ENCODE measurements at places on chromosomes 4 and X.

DNA sequence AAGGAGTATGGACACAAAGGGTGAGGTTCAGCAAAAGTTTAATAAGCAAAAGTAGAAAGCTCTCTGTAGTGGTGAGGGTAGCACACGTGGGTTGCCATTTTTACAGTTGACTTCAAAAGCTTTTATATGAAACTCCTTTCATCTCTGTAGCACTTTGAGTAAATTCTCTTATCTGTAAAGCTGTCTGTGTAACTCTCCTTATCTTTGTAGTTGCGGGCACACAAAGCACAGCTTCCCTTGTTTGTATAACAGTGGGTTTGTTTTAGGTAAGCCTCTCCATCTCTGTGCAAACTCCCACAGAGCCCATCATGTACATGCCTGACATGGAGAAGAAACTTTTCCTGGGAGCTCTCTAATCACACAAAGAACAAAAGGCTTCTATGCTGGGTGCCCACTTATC, 325.9 kb upstream of the PABPC5 start:
- no peak for DNase-seq

DNA sequence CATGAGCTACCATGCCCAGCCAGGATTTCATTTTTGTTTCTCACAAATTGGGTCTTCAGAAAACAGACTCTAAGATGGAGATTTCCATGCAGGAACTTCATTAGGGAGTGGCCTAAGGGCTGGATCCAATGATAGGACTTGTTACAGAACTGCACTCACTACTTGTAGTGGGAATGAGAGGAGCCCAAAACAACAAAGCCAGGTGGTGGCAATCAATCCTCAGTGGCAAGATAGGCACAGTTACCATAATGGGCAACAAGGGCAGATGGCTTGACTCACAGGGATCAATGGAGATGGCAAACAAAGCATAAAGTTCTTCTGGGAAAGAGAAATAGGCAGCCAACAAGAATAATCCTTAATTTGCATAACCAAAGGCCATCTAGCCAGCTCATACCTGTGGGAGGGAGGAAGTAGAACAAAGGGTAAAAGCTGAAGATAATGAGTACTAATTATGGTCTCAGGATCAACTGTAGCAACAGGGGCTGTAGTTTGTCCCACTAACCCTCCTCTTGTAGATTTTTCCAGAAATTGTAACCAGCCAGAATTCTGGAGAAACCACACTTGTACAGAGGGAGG, 72.8 kb upstream of the MAPK10 start:
- no peak for DNase-seq

- no peak for DNase-seq
Observed at GRCh38 chr4:127238956-127239475, 393.7 kb upstream of the INTU start.

DNA sequence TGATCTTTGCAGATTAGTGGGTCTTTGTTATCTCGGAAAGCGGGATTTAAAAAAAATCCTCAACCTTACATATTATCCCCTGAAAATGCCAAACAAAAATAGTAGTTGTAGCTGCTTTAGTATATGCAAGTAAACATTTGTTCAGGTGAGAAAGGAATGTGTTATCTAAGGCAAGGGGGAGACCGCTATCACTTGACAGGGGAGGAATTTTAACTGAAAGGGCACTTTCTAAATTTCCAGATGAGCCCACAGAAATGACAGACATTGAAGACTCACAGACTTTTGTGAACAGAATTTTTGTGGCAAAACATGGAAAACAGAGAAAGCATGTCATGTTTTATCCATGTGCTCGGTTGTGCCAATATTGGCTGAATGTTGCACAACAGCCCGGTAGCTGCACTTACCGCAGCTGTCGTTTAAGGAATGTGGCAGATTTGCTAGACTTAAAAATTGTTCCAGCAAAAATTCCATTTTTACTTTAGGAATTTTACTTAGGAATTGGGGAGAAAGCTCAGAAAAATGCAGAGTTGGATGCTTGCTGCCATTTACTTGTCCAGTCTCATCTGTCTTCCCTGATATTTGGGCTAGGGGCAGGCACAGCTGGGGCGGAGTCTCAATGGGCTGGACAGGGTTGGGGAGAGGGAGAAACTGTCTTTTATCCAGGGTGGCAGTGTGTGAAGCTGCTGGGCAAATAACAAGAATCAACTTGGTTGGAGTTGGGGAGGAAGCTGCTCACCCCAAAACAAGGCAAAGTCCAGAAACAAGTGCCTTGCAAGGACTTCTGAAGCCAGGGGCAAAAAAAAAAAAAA, 94.6 kb upstream of the RPS6KA3 start:
- DNase-seq = no peak

DNA sequence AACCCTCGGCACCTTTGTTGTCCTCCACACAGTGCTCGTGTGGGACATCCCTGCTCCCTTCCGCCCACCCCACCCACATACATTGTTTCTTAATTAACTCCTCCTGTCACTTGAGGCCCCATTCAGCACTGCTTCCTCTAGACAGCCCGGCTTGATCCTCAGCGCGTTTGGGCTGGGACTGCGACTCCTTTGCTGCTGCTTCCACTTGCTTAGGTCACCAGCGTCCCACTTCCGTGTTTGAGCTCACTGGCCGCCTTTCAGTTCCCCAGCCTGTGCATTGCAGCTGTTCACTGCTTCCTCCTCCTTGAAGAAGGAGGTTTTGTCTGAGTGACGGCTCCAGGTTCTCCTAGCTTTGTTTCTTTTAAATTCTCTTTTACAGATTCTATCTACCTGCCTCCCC, 16.1 kb downstream of the RNF4 start:
- DNase-seq = peak; percentile 68

DNA sequence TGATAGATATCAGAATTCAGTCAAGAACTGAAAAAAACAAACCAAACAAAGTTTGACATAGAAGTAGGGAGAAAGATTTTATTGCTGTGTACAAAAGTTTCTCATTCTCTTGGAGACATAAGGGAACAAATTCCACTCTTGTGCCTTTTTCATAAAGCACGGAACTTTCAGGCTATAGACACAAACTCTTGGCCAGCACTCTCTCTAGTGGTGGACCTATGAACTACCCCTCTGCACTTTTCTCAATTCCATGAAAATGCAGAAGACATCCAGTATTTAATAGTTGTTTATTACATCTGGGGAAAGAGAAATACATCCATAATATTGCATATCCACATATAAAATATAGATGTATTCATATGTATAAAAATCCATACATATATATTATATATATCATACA, 291.6 kb upstream of the HS3ST1 start:
- DNase-seq = no peak

GRCh38 chrX:70592091-70592490, 147.5 kb downstream of the DLG3 start:
- no peak for DNase-seq

DNA sequence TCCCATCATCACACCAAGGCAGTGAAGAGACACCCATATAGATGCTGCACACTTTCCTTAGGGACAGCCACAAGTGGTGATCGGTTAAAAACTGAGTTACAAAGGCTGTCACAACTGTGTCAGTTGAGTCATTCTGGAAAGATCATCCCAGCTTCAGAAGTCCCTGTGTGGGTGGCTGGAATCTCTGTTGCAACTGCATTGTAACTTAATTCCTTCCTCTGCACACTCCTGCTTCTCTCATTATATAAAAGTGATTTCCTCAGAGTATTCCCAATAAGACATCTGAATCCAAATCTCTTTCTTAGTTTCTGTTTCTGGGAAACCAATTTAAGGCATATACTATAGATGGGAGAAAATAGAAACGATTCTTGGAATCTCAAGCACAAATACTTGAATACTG, 88.1 kb downstream of the FSTL5 start:
- no peak for DNase-seq

DNA sequence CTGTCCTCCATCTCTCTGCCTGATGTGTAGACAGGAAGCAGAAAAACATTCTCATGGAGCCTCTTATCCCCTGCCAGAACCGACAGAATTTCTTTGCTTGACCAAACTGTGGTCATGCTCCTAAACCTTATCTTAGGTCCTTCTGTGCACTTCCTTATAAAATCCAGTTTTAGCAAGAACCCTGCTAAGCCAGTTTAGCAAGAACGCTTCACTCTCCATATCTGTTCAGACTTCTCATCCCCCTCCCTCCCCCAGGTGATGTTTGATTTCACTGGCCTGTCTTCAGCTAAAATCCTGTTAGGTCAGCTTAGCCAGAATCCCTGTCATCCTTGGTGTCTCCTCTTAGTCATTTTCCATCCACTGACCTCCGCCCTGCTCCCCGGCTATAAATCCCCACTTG, 1130.9 kb upstream of the PRKX start:
- DNase-seq = no peak

DNA sequence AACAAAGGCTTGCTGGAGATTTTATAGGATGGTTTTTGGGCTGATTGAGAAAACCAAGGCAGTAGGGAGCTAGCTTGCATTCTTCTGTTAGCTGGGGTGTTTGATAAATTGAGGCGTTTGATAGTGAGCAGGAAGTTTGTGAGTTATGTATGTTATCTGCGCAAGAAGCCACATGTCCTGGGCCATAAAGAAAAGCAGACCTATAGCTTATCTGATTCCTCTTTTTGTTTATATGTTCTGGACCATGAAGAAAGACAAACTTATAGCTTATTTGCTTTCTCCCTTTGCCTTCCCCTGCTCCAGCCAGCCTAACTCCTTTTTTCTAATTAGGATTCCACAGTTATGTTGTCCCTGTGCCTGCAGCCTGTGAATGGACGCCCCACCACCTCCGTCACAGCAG, 9.2 kb downstream of the HNRNPH2 start:
- no peak for DNase-seq

DNA sequence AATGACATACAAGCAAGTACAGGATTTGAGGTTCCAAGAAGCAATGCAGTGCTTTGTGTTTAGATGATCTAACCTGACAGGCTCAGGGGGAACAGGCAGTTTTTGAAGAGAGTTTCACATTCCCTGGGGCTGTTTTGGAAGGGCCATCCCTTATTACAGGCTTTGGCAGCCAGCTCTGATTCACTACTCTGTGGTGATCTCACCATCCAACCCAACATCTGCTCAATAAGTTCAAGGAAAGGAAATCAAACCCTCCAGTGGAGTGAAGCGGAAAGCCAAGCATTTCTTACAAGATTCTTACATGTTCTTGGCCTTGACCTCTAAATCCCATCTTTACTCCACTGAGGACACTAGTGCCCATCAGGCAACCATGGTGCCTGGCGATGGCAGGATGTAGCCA, 7.5 kb downstream of the IDS start:
- no peak for DNase-seq

GRCh38 chrX:141668371-141668770, 30.2 kb downstream of the SPANXD start:
- no peak for DNase-seq

DNA sequence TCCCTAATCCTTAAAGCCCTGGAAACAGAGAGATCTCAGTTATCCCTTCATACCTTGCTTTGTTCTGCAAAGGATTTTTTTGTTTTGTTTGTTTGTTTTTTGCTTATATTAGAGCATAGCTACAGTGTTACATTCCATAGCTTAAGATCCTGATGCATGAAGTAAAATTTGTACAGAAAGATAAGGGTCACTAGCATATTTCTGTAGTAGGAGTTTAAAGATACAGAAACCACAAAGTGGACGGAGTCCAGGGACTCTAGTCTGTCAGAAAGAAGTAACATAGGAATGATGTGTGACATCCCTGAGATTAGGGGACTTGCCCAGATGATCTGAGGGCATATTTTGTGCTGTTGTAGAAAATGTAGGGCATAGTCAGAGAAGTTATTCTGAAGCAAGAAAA, 151.9 kb upstream of the PLAC1 start:
- DNase-seq = no peak

- DNase-seq = no peak
Observed at GRCh38 chr4:101157415-101158133, 189.8 kb downstream of the PPP3CA start.

- DNase-seq = no peak
Observed at GRCh38 chrX:129144172-129145038, 378.9 kb downstream of the SMARCA1 start.

- DNase-seq = no peak
Observed at GRCh38 chr4:86386817-86387415, 27.1 kb upstream of the MAPK10 start.

DNA sequence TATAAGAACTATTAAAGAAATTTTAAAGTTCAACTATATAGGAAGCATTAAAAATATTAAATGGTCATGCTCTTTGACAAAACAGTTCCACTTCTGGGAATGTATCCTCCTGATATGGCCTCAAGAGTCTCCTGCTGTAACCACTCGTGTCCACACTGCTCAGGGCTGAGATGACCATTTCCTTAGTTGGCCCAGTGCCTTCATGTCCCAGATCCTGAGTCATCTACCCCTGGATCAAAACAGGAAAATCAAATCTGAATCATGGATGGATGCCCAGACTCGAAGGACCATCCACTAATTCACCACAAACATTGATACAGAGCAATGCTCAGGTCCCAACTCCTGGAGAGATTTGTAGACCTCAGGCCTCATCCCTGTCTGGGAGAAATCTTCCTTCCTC, 44.7 kb downstream of the GPRASP3 start:
- no peak for DNase-seq

DNA sequence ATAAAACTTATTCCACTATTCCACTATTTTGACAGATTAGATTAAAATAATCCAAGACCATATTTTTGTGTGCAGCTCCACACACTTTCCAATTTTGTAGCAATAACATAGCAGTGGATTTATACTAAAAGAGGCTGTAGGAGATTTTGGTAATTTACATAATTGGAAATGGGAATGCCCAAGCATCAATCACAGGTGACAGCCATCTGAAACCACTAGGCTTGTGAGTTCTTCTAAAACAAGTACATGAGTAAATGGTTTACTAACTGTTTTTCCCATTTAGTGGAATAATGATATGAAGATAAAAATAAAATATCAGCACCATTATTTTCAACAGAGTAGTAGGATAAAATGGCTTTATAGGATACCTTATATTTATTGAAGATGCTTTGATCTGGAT, 4.4 kb downstream of the ANK2 start:
- no peak for DNase-seq

DNA sequence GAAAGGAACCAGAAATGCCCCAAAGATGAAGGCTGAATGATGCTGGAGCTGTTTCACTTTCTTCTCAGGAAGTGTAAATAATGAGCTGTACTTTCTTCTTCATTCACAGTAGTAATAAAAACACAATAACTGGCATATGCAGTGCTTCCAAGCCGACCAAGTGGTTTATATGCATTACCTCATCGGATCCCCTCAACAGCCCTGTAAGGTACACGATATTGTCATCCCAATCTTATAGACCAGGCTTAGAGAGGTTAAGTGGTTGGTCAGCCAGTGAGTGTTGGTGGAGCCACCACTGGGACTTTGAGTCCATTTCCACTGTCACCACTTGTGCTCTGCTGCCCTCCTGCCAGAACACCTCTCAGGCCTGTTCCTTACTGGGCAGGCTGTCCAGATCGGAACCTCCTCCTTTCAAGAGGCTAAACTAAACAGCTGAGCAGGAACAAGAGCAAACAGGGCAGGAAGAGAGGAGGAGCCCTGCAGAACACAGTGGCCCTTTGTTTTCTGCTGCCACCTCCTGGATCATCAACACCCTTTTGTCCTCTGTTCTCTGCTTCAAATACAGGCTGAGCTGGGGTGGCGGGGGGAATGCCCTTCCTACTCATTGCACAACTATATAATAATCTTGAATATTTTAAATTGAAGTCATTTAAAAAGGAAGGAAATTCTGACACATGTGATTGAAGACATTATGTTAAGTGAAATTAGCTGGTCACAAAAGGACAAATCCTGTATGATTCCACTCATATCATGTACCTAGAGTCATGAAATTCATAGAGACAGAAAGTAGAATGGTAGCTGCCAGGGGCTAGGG, 112.5 kb upstream of the ATP6AP2 start:
- DNase-seq = peak; percentile 19

- DNase-seq = no peak
Observed at GRCh38 chrX:4263030-4263803, 549.8 kb upstream of the PRKX start.

Measured in CD4-positive, alpha-beta T cell treated with Interleukin-4 for 4 hours (primary cell).